ENCODE measurements at places on chromosomes 13 and 19.

DNA sequence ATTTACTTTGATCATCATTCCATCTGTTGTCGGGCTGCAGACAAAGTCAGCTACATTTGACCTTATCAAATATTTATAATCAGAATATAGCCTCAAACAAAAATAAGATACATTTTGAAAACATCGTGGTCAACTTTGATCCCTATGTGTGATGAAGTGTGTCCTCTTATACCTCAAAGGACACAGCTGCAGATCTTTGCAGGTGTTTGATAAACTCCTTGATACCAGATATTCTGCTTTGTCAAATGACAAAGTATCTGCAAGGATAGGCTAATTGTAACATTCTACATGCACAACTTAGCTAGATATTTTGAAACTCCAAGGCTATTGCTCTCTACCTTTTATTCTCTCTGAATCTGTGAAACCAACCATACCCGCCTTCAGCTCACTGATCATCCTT, 44.0 kb downstream of the PHF11 start:
- DNase-seq: no peak

DNA sequence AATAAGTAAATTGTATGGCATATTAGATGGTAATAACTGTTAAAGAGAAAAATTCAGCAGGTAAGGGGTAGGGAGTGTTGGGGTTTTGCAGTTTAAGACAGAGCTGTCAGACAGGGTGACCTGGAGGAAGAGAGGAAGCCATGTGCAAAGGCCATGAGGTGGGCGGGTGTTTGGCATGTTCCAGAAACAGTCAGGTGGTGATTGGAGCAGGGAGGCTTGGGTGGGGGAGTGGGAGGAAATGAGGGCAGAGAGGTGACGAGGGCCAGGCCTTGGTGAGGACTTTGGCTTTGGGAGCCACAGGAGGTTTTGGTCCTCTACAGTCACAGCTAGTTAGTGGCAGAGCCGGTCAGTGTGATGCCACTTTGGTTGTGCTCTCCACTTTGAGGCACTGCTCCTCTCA, 20.1 kb downstream of the RYR1 start:
- DNase-seq: no peak

- no peak for DNase-seq
Measured at GRCh38 chr19:5829567-5830310, 9.8 kb downstream of the FUT6 start.

DNA sequence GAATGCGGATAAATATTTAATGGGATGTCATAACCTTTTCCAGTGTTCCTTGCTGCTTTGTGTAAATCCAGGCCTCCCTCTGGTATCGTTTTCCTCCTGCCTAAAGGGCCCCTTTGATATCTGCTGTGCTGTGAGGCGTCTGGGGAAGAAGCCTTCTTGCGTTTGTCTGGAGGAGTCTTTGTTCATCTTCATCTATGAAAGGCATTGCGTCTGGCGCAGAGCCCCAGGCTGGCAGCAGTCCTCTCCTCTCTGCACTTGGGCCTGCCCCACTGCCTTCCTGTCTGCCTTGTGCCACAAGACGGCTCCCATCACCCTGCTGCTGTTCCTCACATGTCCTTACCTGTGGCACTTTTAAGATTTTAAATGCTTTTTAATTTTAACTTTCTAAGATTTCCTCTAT, 9.8 kb downstream of the PROZ start:
- no peak for DNase-seq

- DNase-seq: no peak
Measured at GRCh38 chr13:32261567-32261966, 53.6 kb downstream of the ZAR1L start.

DNA sequence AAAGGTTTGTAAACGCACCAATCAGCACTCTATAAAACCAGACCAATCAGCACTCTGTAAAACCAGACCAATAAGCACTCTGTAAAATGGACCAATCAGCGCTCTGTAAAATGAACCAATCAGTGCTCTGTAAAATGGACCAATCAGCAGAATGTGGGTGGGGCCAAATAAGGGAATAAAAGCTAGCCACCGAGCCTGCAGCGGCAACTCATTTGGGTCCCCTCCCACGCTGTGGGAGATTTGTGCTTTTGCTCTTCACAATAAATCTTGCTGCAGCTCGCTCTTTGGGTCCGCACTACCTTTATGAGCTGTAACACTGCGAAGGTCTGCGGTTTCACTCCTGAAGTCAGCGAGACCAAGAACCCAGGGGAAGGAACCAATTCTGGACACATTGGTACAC, 28.0 kb downstream of the ZNF175 start:
- no peak for DNase-seq

- DNase-seq: no peak
Measured at GRCh38 chr19:34235425-34235940, 18.9 kb upstream of the GARRE1 start.

- no peak for DNase-seq
Measured at GRCh38 chr13:25329706-25330105, 28.3 kb downstream of the NUP58 start.

GRCh38 chr13:43397111-43397510, 373.7 kb downstream of the DNAJC15 start:
- no peak for DNase-seq

- DNase-seq: no peak
Measured at GRCh38 chr13:37097076-37097475, 8.4 kb downstream of the CSNK1A1L start.

- DNase-seq: no peak
Measured at GRCh38 chr13:50107205-50107604, 92.0 kb downstream of the KCNRG start.

- DNase-seq: no peak
Measured at GRCh38 chr13:26589754-26590153, 32.3 kb downstream of the WASF3 start.

DNA sequence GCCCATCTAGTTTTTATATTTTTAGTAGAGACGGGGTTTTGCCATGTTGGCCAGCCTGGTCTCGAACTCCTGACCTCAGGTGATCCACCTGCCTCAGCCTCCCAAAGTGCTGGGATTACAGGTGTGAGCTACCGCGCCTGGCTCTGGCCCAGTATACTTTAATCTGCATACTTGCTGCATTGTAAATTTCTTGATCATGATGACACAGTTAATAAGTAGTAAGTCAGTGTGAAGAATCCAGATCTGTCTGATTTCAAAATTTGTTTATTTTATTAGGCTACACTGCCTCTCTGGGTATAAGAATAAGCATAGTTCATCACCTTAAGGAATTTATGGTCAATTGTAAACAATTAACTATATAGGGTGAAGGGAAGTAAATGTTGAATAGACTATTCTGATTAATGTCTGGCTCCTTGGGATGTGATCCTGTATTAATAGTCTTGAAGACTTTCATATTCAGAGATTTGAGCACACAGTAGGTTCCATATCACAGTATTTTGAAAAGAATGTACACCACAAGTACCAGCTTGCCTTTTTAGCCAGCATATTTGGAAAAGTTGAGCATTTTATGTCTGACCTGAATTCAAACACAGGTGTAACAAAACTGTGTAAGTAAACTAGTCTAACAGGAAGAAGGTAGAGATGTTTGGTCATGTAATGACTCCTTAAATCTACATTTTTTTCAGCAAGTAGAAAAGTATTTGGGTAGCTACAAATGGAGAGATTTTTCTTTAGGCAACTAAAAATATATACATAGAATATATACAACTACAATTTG, 7.4 kb downstream of the ARHGAP35 start:
- no peak for DNase-seq

DNA sequence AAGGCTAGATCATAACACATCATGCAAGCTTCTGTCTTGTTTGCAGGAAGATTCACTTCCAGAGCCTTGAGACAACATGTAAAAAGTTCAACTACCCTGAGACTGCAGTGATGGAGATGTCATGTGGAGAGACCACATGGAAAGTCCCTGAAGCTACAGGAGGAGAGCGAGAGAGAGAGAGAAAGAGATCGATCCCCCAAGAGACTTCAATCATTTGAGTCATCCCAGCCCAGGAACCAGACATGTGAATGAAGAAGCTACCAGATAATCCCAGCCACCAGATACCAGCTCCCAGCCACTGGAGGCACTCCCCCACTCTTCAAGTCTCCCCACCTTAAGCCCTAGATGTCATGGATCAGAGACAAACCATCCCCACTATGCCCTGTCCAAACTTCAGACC, 10.7 kb upstream of the EVI5L start:
- no peak for DNase-seq

DNA sequence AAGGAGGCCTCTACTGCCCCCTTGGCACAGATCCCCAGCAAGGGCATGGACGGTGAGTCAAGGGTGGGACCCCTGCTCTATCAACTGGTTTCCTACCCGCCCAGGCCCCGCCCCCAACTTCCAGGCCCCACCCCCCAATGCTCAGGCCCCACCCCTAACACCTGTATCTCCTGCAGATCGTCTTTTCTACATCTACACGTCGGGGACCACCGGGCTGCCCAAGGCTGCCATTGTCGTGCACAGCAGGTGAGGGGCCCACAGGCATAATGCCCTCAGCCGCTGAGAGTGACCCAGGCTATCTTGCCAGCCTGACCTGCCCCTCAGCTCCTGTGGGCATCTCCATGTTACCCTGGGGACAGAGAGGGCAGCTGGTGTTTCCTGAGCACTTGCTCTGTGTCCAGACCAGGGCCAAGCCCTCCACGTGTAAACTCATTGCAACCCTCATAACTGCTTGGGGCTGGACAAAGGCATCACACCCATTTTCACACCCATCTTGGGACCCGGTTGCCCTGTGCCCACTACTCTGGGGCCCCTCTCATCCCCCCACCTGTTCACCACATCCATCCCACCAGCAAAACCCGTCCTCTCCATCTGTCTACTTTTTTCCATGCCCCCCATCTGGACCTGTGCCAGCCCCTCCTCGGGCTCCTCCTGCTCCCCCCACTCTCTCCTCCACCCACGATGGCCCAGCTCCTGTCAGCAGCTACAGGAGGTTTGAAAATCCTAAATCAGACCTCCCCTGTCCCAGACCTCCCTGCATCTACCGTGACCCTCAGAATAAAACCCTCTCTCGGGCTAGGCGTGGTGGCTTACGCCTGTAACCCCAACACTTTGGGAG, 17.2 kb downstream of the SLC27A1 start:
- no peak for DNase-seq

- DNase-seq: no peak
Measured at GRCh38 chr19:35389192-35389861, 18.5 kb downstream of the GPR42 start.

GRCh38 chr13:43761616-43762315, 25.0 kb downstream of the ENOX1 start:
- no peak for DNase-seq

DNA sequence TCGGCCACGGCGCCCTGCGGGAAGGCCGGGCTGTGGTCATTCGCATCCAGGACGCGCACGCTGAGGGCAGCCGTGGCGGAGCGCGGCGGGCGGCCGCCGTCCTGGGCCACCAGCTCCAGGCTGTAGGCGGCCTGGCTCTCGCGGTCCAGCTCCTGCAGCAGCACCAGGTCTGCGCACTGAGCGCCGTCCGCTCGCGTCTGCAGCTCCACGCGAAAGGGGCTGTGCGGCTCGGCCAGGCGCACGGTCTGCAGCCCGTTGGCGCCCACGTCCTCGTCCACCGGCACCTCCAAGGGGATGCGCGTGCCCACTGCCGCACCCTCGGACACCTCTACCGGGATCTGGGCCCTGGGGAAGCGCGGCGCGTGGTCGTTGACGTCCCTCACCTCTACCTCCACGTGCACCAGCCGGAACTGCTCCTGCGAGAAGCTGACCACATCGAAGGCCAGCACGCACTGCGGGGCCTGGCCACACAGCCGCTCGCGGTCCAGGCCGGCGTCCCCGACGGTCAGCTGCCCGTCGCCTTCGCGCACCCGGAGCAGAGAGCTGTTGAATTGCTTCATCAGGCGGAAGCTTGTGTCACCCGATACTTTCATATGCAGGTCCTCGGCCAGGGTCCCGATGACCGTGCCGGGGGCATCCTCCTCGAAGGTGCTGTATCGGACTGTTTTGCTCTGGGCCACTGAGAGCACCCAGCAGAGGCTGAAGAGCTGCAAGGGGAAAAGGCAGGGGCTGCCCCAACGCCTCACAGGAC, 583 bp downstream of the PCDH8 start:
- DNase-seq: no peak

DNA sequence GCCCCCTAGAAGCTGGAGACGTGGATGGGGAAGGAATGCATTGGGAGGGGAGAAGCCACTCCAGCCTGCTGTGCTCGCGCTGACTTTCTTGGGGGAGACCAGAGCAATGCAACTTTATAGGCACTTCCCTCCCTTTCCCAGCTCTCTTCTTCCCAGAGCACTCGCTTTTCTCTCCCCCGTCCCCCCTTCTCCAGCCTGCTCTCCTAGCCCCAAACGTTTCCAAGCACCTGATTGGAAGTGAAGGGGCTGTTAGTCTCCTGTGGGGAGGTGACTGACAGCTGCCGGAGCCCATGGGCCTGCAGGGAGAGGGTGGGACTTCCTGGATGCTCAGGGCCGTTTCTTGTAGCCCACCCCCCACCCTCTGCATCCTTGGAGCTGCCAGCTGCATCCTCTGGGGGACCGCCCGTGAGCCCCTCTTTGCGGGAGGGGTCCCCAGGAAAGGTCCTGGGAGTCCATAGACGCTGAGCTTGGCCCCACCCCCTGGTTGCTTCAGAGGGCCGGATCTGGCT, 2.5 kb downstream of the HDGFL2 start:
- DNase-seq: no peak

- DNase-seq: no peak
Measured at GRCh38 chr13:74062933-74063332, 71.3 kb downstream of the KLF12 start.

- no peak for DNase-seq
Measured at GRCh38 chr19:15769586-15769985, 17.9 kb upstream of the OR10H5 start.

DNA sequence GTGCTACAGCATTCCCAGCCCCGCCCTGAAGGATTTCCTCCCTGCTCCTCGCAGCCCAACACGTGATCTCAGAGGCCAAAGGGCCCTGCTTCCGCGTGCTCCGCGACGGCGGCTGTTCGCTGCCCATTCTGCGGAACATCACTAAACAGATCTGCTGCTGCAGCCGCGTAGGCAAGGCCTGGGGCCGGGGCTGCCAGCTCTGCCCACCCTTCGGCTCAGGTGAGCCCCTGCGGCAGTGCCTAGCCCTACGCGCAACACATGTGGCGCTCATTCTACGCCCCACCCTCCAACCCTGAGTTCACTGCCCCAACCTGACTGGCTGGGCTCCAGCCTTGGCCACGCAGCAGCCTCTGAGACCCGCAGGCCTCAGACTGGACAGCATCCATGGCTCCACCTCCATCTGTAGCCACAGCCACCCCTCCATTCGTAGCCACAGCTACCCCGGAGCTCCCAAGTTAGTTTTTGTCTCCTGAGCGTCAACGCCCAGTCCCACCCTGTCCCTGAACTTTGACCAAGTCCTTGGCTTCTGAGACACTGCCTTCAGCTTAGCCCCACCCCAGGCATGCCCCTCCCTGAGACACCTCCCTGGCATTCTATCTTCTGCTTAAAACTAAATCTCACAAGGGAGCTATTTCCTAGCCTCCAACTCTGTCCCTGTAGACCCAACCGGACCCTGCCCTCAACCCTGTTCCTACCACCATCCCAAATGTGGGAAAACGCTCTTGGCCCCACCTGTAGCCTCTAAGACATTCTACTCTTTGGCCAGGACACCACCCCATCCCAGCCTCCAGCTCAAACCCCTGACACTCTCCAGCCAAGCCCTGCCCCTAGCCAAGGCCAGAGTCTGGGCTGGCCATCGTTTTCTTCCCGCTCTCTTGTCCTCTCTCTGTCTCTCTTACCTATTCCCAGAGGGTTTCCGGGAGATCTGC, 6.4 kb downstream of the LTBP4 start:
- DNase-seq: no peak

Measured in stimulated activated CD4-positive, alpha-beta T cell treated with anti-CD3 and anti-CD28 coated beads, Interleukin-2, amount 100 ng/mL, for 4 hours (primary cell).